Stimulated activated CD8-positive, alpha-beta memory T cell treated with anti-CD3 and anti-CD28 coated beads, Interleukin-2, amount 100 ng/mL, for 1 hour (primary cell): ENCODE measurements at places on chromosomes 12 and 14.
A peak's percentile ranks its signal among the peaks of the same experiment; 100 is the strongest.

DNA sequence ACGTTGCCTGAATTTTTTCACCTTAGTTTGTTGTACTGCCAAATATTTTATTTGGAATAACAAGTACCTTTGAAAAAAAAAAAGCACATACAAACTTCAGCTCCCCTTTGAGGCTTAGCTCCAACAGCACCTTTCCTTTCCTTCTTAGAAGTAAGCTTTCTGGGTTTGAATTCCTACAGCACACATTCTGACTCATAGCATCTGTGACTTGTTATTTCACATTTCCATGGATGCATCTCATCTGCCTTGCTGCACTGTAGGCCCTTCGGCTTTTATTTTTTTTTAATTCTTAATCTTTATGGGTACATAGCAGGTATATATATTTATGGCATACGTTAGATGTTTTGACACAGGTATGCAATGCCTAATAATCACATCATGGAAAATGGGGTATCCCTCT is 7.2 kb downstream of the LGALS3 start:
- no peak for DNase-seq

GRCh38 chr12:96329018-96329417 is 71.2 kb downstream of the CDK17 start:
- DNase-seq, result no peak

DNA sequence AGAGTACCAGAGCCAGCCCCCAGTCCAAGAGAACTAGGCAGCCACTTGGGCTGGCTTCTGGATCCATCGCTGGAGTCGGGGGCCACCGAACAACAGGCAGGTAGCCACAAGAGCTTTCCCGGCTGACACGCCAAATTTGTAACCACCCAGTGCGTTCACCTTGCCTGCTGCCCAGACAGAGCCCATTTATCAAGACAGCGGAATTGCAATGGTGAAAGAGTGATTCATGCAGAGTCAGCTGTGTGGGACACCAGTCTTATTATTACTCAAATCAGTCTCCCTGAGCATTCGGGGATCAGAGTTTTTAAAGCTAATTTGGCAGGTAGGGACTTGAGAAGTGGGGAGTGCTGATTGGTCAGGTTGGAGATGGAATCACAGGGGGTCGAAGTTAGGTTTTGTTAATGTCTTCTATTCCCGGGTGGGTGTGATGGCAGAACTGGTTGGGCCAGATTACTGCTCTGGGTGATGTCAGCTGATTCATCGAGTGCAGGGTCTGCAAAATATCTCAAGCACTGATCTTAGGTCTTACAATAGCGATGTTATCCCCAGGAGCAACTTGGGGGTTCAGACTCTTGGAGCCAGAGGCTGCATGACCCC is 64.3 kb downstream of the PDE6H start:
- no peak for DNase-seq

GRCh38 chr14:56686416-56686815 is 106.8 kb downstream of the TMEM260 start:
- DNase-seq, result no peak

DNA sequence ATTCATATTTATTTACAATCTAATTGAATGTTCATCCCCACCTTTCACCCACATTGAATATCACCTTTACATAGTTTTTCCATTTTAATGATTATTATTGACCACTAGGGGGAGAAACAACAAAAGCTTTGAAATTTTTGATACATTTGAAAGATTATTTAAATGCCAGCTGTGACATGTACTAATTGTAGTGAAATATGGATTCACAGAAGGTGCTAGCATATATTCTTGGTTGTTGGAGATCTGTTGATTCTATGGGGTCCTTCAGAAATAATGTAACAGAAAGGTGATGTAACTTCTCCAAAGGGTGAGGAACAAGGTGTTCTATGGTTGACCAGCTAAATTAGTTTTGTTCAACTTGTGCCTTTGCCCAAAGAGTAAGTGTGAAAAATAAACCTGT is 22.4 kb upstream of the GPR33 start:
- DNase-seq, result no peak

DNA sequence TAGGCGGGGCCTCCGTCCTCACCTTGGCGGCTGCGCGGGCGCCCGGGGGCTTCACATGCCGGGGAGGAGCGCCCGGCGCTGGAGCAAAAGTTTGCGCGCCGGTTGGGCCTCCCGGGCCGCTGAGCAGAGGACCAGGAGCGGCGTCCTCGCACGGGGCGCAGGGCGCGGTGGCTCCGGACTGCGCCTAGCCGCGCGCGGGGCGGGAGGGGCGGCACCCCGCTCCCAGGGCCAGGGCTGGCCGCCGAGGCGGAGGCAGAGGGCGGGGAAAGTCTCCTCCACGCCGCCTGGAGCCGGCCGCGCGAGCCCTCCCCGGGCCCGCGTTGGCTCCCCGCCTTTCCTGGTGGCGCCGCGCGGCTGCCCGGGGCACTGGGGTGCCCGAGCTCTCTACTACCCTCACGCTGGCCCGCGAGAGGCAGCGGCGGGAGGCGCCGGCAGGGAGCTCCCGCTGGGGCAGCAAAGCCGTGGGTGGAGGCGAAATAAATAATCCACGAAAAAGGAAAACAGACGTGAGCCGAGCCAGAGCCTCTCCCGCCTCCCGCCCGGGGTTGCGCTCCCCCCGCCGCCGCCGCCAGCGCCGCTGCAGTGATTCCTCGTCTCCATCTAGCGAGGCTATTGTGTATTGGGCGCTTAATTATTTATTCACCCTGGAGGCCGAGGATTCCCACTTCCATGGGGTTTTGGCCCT is 400 bp upstream of the PRIMA1 start:
- DNase-seq, result no peak

GRCh38 chr12:3135522-3136461 is 58.6 kb downstream of the TSPAN9 start:
- DNase-seq, result no peak

- DNase-seq, result no peak
Measured at GRCh38 chr14:51457843-51458562, 193.7 kb upstream of the FRMD6 start.

DNA sequence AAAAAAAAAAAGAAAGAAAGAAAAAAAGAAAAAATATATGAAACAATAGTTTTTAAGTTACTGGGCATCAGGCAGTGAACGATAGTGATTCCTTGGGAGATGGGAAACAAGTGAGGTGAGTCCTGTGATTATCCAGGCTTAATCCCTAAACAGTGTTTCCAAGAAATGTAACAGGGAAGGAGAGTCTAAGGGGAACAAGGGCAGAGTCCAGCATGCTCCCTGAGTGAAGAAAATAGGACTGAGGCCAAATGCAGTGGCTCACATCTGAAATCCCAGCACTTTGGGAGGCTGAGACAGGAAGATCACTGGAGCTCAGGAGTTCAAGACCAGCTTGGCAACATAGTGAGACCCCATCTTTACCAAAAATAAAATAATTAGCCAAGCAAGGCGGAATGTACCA is 40.7 kb downstream of the R3HDM2 start:
- no peak for DNase-seq

GRCh38 chr12:120713861-120714482 is 3.7 kb downstream of the UNC119B start:
- DNase-seq, result peak; percentile 44

DNA sequence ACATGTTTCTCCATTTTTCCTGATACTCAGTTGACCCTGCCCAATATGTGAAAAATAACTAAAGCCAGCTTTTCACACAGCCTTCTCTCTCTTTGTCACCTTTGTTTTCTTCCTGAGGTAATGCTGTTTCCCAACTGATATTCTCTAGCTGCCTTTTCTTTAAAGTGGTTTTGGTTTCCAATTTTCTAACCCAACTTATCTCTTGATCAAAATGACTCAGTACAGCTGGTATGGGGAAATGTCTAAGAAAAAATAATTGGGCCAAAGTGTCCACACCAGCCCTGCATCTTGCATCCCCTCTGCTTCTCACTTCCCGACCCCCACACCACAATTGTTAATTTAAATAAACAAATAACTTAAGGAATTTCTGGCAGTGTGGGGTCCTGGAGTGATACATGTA is 193.8 kb downstream of the SYT1 start:
- no peak for DNase-seq

GRCh38 chr12:120100630-120101029 is 15.9 kb downstream of the RAB35 start:
- no peak for DNase-seq

- no peak for DNase-seq
Measured at GRCh38 chr14:91377700-91378652, 39.6 kb downstream of the CCDC88C start.

DNA sequence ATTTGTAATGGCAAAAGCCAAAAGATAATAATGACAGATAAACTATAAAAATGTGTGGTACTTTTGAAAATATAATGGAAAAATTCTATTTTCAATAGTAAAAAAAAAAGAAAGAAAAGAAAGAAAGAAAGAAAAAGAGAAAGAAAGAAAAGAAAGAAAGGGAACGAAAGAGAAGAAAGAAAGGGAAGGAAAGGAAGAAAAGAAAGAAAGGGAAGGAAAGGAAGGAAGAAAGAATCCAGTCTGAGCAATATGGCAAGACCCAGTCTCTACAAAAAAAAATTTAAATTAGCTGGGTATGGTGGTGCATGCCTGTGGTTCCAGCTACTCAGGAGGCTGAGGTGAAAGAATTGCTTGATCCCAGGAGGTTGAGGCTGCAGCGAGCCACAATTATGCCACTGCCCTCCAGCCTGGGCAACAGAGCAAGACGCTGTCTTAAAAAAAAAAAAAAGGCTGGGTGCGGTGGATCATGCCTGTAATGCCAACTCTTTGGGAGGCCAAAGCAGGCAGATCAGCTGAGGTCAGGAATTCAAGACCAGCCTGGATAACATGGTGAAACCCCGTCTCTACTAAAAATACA is 38.4 kb downstream of the EAPP start:
- no peak for DNase-seq

GRCh38 chr12:1104088-1104800 is 113.2 kb downstream of the ERC1 start:
- no peak for DNase-seq

GRCh38 chr12:19916974-19917373 is 451.4 kb upstream of the PDE3A start:
- no peak for DNase-seq

- no peak for DNase-seq
Measured at GRCh38 chr14:89953602-89954001, 928 bp downstream of the EFCAB11 start.

- DNase-seq, result no peak
Measured at GRCh38 chr14:29587046-29587445, 340.6 kb downstream of the PRKD1 start.

DNA sequence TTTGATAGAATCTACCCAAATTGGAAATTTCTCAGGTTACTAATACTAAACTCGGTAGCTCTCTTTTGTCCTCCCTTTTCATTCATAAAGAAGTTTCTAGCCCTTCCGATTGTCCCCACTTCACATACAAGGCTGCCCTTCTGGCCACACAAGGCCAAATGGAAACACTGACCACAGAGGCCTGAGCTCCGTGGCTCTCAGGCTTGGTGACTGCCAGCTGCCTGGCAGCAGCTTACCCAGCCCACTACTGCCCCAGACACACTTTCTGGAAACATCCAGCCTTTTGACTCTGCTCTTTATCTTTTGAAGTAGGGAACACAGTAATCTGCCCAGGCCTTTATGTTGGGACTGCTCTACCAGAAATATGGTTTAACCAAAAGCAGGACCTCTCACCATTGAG is 167.2 kb downstream of the GCH1 start:
- no peak for DNase-seq

DNA sequence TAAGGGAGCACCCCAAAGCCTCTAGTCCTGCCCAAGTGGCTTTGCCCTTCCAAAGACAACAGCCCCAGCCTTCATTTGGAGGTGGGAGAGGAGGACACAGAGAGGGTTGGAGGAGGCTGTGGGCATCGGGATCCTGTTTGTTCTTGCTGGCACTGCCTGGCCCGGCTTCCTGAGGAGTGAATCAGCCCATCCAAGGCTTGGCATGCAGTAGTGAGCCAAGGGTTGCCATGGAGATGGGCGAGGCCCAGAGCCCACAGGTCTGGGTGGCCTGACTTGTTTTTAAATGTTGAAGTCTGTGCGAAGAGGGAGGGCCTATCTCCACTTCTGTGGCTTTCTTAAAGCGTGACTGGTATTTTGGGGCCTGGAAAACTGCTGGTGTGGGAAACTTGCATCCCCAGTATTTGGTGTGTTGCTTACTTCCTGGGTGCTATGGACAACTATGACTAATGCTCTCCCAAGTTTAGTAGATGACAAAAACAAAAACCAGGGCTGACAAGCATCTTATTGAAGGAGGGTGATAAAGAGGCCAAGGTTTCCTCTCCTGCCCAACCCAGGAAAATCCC is 15.8 kb downstream of the CD9 start:
- DNase-seq, result no peak

DNA sequence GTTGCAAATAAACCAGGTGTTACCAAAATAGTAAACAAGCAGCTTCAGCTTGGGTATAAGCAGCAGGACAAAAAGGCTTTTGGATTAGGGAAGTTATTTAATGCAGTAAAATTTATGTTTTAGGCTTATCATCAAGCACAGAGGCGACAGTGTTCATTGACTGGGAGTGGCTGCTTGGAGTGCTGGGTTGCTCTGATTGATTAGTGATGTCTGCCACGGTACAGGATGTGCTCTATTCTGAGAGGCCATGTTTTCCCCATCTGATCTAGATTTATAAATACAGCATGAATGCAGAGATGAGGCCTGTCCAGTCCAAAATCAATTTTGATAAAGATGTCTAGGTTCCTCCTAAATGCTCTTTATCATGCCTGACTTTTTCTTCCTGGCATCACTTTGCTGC is 83.5 kb downstream of the MAP1LC3B2 start:
- DNase-seq, result no peak

- DNase-seq, result no peak
Measured at GRCh38 chr12:12428961-12429657, 72.2 kb downstream of the BORCS5 start.

DNA sequence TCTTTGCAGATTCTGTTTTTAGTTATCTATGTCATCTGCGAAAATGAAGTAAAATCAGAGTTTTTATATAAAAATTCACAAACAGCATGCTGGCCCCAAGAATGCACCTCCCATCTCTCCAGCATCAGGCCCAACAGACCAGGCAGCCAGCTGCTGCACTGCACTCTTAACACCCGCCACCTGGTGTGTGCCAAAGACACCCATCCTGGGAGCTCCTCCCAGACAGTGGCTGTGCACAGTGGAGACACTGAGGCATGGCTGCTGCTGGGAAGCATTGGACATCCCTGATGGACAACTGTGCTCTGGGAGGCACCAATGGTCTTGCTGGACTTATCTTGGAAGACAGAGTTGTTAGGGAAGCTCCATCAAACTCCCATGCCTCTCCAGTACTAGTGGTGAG is 817.2 kb downstream of the TMEM121 start:
- DNase-seq, result no peak

DNA sequence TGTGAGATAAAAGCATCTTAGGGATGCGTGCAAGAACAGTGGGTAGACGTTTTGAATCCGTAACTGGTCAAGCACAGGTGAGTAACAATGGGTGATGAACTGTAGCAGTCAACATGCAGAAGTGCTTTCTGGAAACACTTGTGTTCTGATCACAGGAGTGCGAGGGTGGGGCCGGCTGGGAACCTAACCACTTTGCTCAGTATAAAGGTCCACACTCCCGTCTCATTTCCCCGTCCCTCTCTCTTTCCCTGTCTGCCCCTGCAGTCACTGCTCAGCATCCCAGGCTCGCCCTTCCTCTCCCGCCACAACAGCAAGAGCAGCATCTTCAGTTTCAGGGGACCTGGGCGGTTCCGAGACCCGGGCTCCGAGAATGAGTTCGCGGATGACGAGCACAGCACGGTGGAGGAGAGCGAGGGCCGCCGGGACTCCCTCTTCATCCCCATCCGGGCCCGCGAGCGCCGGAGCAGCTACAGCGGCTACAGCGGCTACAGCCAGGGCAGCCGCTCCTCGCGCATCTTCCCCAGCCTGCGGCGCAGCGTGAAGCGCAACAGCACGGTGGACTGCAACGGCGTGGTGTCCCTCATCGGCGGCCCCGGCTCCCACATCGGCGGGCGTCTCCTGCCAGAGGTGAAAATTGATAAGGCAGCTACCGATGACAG is 127.1 kb downstream of the FIGNL2 start:
- no peak for DNase-seq
